Epithelial cell of prostate (primary cell): ENCODE measurements at places on chromosomes 3 and 15.

- DNase-seq = no peak
Measured at GRCh38 chr3:152628496-152628895, 206.4 kb upstream of the P2RY1 start.

- no peak for DNase-seq
Measured at GRCh38 chr3:141546081-141546480, 59.3 kb downstream of the RASA2 start.

DNA sequence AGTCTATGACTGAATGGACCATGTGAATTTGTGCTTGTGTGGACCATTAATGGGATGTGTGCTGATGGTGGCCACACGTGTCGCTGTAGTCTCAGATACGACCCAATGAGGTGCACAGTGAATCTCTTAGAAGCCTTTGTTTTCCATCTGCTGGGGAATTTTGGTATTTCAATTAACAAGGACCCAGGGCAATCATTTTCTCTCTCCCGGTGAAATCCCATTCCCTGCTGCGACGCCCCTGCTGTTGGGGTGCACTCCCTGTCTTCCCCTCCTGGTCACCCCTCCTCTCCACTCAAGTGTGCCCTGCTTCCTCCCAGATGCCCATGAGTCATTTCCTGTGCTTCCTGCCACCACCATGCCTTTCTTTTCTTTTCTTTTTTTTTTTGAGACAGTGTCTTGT lies 32.7 kb downstream of the EBLN2 start:
- no peak for DNase-seq

DNA sequence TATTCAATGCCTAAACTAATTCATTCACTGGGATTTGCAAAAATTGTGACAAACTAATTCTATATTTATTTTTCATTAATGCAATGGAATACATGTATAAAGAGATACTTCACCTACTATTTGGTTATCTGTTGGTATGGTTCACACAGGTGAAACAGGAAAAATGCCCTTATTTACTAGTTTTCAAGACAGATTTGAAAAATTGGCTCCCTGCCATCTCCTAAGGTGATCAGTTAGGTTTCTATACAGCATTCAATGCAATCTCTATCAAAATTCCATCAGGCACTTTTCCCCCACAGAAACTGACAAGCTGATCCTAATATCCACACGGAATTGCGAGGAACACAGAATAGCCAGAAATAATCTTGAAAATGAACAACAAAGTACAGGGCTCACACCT lies 101.1 kb downstream of the DLG1 start:
- no peak for DNase-seq

DNA sequence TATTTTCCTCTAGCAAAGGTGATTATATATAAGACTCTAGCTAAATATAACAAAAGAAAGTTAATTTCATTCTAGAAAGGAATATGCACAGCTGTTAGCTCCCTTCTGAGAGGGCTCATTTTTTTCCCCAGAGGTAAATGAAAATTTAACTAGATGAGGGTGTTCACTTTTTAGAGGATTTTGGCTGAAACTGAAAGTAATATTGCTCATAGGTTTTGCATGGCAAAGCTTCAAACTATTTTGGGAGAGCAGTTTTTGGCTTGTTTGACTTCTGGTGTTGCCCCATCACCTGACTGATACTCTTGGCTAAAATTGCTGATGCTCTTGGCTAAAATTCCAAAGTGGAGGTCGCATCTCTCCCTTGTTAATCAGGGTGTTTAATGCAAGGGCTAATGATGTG lies 311.9 kb downstream of the EDEM1 start:
- no peak for DNase-seq

DNA sequence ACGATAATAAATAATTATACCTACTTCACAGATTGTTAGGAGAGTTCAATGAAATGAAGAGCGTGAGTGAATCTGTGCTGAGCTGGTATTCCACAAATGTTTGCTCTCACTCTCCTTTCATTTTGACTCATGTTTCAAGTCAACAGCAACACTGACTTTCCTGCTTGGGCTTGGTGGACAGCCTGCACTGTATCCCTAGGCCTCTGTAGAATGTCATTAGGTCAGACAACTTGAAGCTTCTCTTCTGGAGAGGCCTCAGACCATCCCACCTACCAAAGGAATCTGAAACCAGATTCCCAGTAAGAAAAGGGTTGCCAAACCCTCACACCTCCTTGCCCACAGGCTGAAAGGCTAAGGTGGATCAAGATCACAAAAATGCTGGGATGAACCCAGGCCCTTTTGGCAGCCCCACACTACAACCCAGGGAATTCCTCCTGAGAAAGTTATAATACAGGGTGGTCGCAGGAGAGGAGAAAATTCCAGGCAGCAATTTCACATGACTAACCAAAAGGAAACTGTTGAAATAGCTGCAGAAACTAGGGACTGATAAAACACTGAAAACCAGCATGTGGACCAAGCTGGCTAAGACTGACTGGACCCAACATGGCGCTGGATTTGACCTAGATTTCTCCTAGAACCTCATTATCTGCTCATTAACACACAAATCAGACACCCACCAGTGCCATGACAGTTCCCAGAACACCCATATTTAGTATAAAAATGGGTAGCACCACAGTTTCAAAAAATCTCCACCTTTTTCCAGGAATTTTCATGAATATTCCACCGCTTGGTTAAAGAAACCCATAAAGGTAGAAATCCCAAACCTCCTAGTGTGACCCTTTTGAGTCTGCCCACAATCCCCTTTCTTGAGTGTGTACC lies 57.0 kb upstream of the ZNF148 start:
- no peak for DNase-seq
